Stimulated activated CD4-positive, alpha-beta T cell treated with anti-CD3 and anti-CD28 coated beads, Interleukin-15, amount 100 ng/mL, for 1 hour (primary cell): ENCODE measurements at places on chromosomes 16 and 17.

- DNase-seq: no peak
Observed at GRCh38 chr17:81607431-81607830, 29.5 kb downstream of the NPLOC4 start.

GRCh38 chr17:31538080-31538762 is 146.7 kb downstream of the RAB11FIP4 start:
- DNase-seq: no peak

- DNase-seq: peak; percentile 30
Observed at GRCh38 chr16:12081048-12081404, 104.5 kb downstream of the SNX29 start.

GRCh38 chr17:69950701-69951418 is 124.2 kb upstream of the KCNJ16 start:
- no peak for DNase-seq

GRCh38 chr17:50465171-50465570 is 3.5 kb downstream of the CHAD start:
- no peak for DNase-seq

DNA sequence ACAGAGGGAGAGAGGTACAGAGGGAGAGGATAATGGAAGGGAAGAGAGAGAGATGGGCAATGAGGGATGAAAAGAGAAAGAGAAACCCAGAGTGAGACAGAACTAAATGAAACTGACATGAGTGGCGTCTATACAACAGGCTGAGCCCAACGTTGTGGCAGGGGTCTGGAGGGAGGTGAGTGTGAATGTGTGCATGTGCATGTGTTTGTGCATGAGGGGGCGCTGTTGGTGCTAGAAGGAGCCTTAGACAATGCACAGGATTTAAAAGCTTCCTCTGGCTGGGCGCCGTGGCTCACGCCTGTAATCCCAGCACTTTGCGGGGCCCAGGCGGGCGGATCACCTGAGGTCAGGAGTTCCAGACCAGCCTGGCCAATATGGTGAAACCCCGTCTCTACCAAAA is 454.8 kb upstream of the CDH11 start:
- no peak for DNase-seq

DNA sequence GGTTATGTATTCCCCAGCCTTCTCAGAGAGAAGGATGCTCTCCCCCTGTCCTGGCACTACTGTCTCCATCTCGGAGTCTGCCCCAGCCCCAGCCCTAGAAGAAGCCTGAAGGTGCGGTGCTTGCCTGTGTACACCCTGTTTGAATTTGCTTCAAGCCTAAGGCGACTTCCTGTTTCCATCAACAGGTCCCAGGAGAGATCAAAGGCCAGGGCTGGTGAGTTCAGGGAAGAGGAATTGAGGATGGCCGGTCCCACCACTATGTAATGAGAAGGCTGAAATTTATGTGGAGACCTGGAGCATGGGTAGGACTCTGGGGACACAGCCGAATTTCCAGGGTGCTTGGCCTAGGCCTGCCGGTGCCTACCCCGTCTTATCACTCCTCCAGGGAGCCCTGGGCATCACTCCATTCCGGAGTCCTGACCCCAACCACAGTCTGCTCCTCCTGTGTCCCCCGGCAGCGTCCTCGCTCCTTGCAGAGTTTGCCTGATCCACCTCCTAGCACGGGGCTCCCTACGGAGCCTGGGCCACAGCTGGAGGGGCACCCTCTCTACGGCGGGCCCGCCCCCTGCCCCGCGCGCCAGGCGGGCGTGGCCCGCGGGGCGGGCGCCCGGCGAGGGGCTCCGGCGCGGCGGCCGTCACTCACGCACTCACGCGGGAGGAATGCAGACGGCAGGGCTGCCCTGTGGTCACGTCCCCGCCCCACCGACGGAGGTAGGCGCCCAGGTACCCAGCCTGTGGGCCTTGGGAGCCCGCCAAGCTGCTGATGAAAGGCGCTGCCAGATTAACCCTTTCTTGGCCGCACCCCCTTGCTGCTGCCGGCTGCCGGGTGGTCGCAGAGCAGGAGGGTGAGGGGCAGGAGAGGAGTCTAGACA is 53.8 kb upstream of the TAC4 start:
- DNase-seq: no peak

DNA sequence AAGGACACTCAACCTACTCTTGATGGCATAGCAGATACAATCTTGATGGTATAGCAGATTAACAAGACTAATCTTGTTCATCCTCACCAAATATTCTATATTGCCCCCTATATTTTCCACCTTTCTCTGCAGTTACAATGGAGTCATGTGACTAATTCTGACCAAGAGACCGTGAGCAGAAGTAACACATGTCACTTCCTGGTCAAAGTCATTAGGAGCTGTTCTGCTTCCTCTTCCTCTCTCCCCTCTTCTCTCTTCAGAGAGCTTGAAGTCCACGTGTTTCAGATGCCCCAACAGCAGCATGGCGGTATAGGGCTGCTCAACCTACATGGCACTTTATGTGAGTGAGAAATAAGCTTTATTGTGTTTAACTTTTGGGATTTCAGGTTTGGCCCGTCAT is 55.3 kb upstream of the ERCC4 start:
- no peak for DNase-seq
